ENCODE measurements at places on chromosomes 7 and 10.

- DNase-seq, result no peak
- H3K27ac ChIP-seq, result no peak overlapping the region
- peaks cover 2% of the 10 kb centered on the region for H3K4me1 ChIP-seq
- H3K36me3 ChIP-seq, result no peaks in the 10 kb centered on the region
- peaks cover 19% of the 10 kb centered on the region for H3K27me3 ChIP-seq
Observed at GRCh38 chr7:1361016-1361755, 98.1 kb downstream of the MICALL2 start.

DNA sequence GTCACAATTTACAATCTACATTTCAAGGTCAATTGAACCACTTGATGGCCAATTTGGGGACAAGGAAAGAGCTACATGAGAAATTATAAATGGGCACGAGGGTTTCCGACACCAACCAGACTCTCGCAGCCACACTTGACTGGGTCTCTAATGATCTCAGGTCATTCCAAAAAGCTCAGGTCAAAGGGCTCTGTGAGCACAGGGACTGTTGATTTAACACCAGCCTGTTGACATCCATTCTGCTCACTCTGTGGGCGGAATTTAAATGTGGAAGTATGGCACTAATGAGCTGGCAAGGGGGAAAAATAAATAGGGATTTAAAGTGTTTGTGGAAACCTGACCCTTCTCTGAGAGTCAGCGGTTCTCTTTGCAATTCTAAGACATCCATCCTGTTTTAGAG is 810.7 kb upstream of the AUTS2 start:
- no peaks in the 10 kb centered on the region for H3K36me3 ChIP-seq
- H3K27me3 ChIP-seq, result no peaks in the 10 kb centered on the region
- peaks cover 6% of the 10 kb centered on the region for H3K4me1 ChIP-seq
- no peak for DNase-seq
- H3K4me3 ChIP-seq, result no peak overlapping the region
- H3K27ac ChIP-seq, result no peak overlapping the region

DNA sequence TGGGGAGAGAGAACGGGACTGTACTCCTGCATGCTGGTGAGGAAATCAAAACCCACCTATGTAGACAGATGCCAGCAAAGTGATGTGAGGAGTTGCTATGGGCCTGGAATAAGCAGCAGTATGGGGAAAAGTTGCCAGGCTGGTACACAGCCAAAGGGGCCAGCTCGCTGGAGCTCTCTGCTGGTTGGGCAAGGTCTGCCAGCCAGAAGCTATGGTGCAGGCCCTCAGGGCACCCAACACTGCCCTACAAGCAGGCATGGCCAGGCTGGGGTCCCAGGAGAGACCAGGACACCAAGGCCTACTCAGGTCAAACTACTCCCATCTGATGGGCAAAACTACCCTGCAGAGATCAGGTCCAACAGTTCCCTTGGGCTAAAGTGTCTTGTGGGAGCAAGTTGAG is 916.6 kb downstream of the IPMK start:
- DNase-seq, result no peak
- no peak overlapping the region for H3K27ac ChIP-seq
- no peaks in the 10 kb centered on the region for H3K27me3 ChIP-seq

- no peaks in the 10 kb centered on the region for H3K27me3 ChIP-seq
- DNase-seq, result no peak
- no peak overlapping the region for H3K4me3 ChIP-seq
- H3K36me3 ChIP-seq, result no peaks in the 10 kb centered on the region
- no peaks in the 10 kb centered on the region for H3K4me1 ChIP-seq
- no peak overlapping the region for H3K27ac ChIP-seq
Observed at GRCh38 chr7:37982423-37982822, 62.0 kb downstream of the EPDR1 start.

DNA sequence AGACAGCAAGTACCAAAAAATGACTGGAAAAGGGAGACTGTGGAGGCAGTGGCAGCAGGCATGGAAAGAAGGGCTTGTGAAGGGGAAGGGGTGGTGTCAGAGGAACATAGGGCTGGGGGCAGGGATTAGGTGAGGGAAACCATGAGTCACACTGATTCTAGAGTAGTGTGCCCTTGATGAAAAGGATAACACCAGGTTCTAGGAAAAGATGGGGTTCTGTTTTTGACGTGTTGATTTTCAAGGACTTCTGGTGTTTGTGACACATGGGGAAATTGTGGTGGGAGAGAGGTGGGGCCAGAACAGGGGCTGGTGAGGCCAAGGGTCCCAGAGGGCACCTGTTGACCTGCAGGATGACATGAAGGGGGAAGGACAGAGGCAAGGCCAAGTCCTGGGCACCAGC is 57.1 kb downstream of the FIGNL1 start:
- no peak overlapping the region for H3K4me3 ChIP-seq
- peaks cover 3% of the 10 kb centered on the region for H3K27me3 ChIP-seq
- H3K36me3 ChIP-seq, result no peaks in the 10 kb centered on the region
- no peak overlapping the region for H3K27ac ChIP-seq

- peaks cover 2% of the 10 kb centered on the region for H3K4me1 ChIP-seq
- DNase-seq, result no peak
- H3K4me3 ChIP-seq, result no peak overlapping the region
- peaks cover 67% of the 10 kb centered on the region for H3K36me3 ChIP-seq
Observed at GRCh38 chr7:6419310-6419773, 28.4 kb downstream of the DAGLB start.

DNA sequence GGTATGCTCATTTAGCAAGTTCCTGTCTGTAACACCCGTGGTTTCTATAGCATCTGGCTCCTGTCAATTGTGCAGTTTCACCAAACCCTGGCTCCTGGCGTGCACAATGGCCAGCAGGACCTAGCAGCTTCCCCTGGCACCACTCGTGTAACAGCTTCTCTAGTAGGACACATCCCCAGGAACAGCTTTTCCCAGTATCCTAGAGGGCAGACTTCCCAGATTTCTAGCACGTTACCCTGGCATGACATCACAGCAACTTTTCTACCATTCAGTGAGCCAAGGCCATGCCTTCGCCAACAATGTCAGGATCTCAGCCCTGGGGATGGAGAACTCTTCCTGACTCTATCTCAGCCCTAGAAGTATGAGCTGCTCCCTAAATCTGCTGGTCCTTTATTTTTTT is 6.5 kb downstream of the YME1L1 start:
- no peak overlapping the region for H3K4me3 ChIP-seq
- H3K4me1 ChIP-seq, result no peaks in the 10 kb centered on the region
- no peaks in the 10 kb centered on the region for H3K27me3 ChIP-seq
- H3K36me3 ChIP-seq, result peaks cover 61% of the 10 kb centered on the region
- no peak overlapping the region for H3K27ac ChIP-seq
